Fibroblast of skin of right biceps (primary cell): ENCODE measurements at places on chromosomes 2 and 18.
A peak's percentile ranks its signal among the peaks of the same experiment; 100 is the strongest.

GRCh38 chr2:221241072-221241471 lies 331.0 kb downstream of the EPHA4 start:
- DNase-seq: no peak

GRCh38 chr2:42513252-42513918 lies 19.6 kb upstream of the KCNG3 start:
- DNase-seq: peak; percentile 52

DNA sequence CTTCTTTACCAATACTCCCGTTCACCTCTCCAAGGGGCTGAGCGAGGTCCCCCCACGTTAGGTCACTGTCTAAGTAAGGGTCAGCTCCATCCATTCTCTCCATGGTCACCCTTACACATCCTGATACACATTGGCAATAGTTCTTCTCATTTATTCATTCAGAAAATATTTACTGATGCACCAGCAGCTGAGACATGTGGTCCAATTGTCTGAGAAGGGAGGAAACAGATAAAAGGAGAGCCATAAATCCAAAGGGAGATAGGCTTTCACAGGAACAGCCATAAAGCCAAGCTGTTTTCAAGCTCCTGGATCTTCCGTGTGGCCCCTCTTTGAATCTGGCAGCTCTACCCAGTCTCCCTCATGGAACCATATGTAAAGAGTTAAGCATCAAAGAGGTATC lies 121.2 kb downstream of the TXNL1 start:
- DNase-seq: peak; percentile 48

- DNase-seq: no peak
These were observed 125.6 kb upstream of the DLX2 start for GRCh38 chr2:172228177-172228808.

DNA sequence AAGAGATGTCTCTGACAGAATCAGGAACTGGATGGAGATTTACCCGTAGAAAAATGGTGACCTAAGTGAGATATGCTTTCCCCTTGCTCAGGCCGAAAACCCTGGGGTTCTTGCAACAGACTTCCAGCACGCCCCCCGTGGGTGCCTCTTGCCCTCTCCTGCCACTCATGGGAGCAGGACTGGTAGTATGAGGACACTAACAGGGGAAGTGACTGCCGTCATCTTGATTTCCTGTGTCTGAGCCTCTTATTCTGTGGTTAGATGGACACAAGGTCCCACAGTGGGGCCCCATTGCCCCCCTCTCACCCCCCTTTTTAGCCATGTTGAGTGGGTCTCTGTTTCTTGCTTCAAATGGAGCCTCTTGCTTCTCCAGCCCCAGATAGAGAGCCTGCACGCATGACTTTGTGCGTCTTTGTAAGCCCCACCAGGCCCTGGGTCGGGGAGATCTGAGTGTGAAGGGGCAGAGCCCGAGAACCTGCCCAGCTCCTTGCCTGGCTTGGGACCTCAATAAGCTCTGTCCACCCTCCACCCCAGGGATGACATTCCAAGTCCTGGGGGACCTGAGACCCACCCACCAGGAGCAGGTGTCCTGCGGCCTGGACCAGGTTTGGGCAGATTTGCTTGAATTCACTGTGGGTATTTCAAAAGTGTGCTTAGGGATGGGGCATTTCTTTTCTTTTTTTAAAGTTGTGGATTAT lies 12.6 kb downstream of the GNLY start:
- DNase-seq: no peak

- DNase-seq: peak; percentile 92
These were observed 257.2 kb downstream of the SRBD1 start for GRCh38 chr2:45353879-45354278.

DNA sequence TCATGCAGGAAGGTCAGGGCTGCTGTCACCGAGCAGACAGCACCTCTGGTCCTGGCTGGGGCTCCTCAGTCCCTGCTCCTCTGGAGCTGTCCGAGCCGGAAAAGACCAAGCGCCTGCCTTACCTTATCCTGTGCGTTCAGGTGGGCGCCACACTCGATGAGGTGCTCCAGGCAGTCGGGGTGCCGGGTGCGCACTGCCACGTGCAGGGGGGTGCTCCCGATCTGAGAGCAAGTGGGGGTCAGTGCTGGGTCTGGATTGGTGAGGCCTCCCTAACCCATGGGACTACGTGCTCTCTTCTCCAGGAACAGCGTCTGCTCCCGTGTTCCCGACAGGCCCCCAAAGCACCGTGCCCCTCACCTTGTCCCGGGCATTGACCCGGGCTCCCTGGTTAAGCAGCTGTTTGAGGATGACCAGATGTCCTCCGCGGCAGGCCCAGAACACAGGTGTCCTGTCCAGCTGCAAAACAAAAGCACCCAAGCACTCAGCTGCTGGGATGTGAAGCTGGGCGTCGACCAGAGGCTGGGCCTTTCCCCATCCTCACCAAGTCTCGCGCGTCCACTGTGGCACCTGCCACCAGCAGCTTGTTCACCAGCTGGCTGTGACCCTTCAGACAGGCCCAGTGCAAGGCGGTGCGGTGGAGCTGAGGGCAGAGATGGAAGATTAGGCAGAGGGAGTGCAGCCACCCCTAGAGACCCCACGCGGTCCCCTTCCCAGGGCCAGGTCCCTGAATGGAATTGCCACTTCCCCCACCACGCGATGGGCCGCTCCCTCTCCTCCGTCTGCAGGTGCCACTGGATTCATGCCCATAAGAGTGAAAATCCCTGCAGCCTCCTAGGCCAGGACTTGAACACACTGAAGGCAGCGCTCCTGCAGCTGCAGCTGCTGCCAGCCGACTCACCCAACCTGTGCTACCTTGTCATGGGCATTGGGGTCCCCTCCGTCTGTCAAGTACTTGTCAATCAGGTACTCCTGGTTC lies 3.7 kb downstream of the ANKRD23 start:
- DNase-seq: no peak

- no peak for DNase-seq
These were observed 120.1 kb downstream of the CYP26B1 start for GRCh38 chr2:72027426-72028161.

- DNase-seq: no peak
These were observed 35.4 kb downstream of the TMX3 start for GRCh38 chr18:68679528-68679927.

GRCh38 chr2:85810371-85811179 lies 56.8 kb downstream of the ATOH8 start:
- DNase-seq: no peak

DNA sequence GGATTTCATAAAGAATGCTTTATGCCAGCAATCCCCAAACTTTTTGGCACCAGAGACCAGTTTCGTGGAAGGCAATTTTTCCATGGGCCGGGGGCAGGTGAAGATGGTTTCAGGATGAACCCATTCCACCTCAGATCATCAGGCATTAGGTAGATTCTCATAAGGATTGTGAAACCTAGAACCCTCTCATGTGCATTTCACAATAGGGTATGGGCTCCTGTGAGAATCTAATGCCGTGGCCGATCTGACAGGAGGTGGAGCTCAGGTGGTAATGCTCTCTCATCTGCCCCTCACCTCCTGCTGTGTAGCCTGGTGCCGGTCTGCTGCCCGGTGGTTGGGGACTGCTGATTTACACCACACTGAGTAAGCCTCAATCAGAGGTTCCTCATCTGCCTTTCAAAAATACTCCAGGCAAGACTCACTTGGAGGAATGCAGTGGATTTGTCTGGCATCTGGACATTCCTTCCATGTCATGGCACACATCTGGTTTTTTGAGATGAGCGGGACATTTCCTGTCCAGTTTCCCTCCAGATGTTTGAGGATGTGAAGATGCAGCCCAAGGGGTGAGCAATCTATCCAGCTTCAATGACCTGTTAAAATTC lies 185.8 kb downstream of the VAPA start:
- peak; percentile 58 for DNase-seq

GRCh38 chr2:170013802-170014551 lies 164.0 kb upstream of the MYO3B start:
- no peak for DNase-seq

GRCh38 chr18:54710074-54710899 lies 118.0 kb upstream of the RAB27B start:
- DNase-seq: no peak

DNA sequence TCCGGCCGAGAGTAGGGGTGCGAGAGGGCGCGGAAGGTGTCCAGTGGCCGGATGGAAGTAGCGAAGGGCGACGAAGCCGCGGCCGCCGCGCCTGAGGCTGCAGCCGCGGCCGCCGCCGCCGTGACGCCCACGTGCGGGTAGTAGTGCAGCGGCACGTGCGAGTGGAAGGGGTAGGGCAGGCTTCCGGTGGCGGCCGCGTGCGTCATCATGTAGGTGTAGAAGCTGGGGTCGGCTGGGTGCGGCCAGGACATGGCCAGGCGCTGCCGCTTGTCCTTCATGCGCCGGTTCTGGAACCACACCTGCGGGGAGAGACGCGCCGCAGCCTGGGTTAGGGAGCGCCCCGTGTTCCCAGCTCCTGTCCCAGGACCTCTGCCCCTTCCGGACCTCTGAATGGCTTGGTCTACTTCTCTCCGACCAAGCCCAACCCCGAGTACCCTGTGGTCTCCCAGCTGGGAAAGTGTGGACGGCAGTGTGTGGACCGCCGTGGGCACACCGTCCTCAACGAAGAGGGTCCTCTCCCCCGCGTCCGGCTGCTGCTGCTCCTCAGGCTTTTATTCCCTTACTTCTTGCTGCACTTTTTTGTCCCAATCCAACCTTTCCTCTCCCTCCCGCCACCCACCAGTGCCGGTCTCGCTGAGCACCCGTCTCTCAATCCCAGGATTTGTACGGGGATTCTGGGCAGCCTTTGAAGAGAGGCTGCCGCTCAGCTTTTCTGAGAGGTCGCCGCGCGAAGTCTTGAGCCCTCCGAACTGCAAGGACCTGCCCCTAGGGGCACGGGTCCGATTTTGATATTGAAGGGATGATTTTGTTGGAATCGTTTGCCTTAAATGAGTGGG lies 3.0 kb downstream of the EVX2 start:
- no peak for DNase-seq

DNA sequence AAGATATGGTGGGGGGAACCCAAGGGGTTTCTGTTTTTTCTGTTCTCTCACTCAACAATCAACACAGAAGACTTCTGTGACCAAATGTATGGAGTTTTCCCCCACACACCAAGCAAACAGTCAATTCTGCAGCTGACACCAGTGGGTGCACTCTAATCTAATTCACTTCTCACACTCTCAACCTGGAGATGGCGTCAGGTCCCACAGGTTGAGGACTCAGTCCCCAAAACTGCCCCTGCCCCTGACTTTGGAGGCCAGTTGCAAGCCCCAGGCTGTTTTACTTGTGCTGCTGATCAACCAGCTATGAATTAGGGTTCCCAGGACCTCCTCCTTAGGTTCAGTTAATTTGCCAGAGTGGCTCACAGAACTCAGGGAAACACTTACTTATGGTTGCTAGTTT lies 6.2 kb downstream of the RNU2-63P start:
- no peak for DNase-seq

DNA sequence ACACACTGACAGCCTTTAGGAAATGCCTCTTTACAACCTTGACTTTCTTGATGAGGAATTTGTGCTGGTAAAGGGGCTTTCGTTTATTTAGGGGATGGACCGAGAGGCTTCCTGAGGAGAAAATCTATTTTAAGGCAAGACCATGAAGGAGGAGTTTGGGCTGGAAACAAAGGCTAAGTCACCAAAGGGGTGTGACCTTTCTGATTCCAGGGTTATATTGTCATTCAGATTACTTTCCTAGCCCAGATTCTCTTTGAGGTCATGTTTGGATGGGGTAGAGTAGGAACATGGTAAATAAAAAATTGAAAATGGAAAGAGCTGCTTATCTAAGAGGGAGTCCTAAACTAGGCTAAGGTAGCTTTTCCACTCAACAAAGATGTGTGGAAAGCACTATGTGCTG lies 77.1 kb upstream of the UGP2 start:
- DNase-seq: peak; percentile 35

DNA sequence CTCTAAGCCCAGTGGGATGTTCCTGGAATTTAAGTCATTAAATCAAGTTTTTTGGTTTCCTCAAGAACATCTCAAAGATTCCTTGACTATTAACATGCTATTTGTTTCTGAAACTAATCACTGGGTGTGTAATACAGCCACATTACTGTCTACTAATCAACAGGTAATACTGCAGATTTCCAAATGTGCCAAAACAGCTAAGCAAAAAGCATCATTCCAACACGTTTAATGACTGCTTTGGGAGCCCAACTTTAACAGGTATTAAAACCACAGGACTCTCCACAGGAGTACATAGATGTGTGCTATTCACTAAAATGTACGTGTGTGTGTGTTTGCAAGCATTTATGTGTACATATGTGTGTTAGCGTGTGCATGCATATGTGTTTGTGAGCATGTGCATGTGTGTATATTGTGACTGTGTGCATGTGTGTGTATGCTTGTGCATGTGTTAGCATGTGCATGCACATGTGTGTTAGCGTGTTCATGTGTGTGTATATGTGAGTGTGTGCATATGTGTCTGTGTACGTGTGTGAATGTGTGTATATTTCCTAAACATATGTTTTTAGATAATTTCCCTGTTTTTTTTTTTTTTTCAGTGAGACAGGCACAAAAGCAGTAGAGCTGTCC lies 80.7 kb downstream of the BCL11A start:
- DNase-seq: no peak

DNA sequence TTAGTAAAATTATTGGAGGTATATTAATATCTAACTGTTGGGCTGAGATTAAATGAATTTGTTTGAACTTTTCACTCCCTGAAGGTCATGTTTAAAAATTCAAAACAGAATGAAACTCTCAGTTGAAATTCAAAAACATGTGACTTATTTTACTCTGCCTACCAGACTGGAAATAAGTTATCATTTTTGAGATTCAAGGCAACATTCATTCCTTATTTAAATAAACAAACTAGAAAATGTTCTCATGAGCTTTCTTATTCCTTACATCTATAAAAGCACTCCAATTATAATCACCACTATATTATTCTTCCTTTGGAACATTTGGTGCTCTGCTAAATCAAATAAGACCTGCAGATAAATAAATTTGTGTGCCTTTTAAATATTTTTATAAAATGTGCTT lies 217.8 kb downstream of the CDH2 start:
- no peak for DNase-seq

GRCh38 chr18:41462946-41463345 lies 492.1 kb upstream of the PIK3C3 start:
- no peak for DNase-seq

- DNase-seq: no peak
These were observed 112.7 kb upstream of the SPATS2L start for GRCh38 chr2:200193791-200194190.

DNA sequence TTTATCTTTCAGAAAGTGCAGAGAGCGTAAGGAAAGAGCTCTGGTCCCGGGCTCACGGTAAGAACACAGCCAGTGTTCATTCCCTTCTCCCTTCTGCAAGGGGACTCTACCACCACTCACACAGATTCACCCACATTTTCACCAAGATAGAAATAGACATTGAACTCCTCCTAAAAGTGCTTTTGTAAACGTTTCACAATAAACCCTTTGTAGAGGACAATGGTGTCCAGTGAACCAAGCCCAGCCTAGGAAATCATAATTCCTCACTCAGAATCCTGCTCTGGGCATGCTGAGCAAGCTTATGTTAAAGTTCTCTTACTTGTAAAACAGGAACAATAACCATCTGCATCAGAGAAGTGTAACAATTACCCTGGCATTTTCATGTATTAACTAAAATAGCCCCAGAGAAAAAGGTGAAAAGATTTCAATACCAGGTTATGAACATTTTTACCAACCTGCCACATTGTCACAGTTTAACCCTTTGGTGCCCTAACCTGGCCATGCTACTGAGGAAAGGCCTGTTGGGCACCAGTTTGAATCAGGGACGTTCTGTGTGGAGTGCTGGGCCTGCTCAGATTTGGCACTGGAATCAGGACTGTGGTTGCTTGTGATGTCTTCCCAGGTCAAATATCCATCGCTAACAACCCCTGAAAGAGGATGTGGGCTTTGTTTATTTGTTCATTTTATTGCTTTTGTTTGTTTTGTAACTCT lies 22.5 kb upstream of the NDUFV2 start:
- DNase-seq: no peak

GRCh38 chr2:231664727-231665126 lies 43.6 kb upstream of the PTMA start:
- no peak for DNase-seq
